CD4-positive, alpha-beta T cell (primary cell): ENCODE measurements at places on chromosomes 16 and 17.

GRCh38 chr17:44770166-44770925 lies 11.6 kb downstream of the ADAM11 start:
- DNase-seq, result no peak

DNA sequence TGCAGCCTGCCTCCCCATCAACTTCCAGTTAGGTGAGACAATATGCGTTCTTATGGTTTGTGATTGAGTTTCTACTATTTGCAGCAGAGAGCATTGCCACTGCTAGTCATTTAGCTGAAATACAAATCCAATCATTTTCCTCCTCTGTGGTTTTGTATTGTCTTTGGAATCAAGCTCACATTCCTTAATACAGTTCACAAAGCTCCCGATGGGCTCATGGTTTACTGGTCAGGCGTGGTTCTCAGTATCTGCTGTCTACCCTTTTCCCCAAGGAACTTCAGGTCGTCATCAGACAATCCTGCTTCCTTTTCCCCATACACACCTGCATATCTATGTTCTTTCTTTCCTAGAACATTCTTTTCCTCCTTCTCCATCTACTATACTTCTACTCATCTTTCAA lies 69.6 kb upstream of the GAS7 start:
- no peak for DNase-seq

DNA sequence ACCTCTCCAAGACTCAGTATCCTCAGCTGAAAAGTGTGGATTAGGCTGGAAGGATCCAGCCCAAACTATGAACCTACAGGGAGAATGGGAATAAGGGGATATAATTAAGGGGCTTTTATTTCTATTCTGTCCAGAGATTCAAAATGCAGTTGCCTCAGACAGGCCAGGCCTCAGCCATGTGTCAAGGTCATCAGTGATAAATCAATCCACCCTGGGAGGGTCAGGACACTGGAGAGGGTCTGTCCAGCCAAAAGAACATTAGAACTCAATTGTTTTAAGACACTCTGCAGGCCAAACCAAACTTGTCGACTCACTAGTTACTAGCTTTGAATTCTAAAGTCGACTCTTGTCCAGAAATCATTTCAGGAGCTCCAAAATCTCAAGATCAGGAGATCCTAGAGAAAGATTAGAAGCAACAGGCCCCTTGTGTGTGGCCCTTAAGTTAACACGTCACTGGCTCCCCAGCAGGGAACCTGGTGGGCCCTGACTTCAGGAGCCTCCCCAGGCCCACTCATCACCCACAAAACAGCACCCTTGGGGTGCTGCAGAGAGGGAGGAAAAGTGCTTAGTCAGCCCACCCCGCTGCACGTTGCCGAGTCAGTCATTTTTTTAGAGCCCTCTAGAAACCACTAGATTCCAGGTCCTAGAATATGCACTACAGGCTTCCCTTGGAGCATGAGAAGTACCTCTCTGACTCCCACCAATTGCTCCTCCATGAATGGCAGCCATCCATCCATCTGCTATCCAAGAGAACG lies 156.8 kb downstream of the XYLT1 start:
- DNase-seq, result no peak

- peak; percentile 66 for DNase-seq
These were observed 15.2 kb upstream of the SSTR5 start for GRCh38 chr16:1057252-1057932.

GRCh38 chr16:29804455-29805231 lies 1.7 kb upstream of the MAZ start:
- peak; percentile 20 for DNase-seq

GRCh38 chr16:15971440-15971815 lies 22.0 kb downstream of the ABCC1 start:
- no peak for DNase-seq

DNA sequence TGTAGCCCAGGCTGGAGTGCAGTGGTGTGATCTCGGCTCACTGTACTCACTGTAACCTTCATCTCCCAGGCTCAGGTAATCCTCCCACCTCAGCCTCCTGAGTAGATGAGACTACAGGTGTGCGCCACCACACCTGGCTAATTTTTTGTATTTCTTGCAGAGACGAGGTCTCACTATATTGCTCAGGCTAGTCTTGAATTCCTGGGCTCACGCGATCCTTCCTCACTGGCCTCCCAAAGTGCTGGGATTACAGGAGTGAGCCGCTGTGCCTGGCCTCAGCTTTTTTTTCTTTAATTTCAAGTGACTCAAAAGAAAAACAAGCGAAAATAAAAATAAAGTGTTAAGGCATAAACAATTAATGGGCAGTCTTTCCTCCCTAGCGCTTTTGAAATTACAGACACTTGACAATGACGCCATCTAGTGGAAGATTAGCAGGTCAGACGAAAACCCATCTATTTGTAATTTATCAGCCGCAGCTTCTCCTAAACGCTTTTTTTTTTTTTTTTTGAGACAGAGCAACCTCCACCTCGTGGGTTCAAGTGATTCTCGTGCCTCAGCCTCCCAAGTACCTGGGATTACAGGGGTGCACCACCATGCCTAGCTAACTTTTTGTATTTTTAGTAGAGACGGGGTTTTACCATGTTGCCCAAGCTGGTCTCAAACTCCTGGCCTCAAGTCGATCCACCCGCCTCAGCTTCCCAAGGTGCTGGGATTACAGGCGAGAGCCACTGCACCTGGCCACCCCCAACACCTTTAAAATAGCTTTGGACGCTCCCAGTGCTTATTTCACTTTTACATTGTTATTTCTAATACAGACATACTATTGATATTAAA lies 28.1 kb upstream of the PECAM1 start:
- DNase-seq, result peak; percentile 79

GRCh38 chr16:648071-648780 lies 939 bp upstream of the WDR90 start:
- no peak for DNase-seq

DNA sequence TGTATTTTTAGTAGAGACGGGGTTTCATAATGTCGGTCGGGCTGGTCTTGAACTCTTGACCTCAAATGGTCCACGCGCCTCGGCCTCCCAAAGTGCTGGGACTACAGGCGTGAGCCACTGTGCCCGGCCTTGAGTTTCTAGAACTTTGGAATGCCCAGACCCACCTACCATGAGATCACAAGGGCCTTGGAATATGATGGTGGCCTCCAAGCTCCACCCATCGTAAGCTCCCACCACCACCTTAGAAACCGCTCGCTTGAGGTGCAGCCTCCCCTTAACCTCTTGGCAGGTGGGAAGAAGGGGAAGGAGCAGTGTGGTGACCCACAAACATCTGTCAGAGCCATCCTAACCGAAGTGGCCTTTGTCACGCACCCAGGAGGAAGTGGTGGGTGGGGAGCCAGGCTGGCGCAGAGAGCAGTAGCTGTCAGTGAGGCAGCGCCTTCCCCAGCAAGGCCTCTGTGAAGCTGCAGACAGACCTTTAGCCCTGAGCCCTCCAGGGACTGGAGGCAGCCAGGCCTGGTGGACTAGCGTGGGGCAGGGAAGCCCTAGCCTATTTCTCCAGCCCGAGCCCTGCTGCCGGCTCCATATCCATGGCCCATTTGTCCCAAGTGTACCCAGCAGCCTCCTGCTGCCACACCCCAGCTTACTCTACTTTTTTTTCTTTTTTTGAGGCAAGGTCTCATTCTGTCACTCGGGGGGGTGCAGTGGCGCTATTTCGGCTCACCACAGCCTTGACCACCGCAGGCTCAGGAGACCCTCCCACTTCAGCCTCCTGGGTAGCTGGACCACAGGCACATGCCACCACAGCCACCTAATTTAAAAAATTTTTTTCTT lies 13.1 kb upstream of the SEPHS2 start:
- DNase-seq, result peak; percentile 71

DNA sequence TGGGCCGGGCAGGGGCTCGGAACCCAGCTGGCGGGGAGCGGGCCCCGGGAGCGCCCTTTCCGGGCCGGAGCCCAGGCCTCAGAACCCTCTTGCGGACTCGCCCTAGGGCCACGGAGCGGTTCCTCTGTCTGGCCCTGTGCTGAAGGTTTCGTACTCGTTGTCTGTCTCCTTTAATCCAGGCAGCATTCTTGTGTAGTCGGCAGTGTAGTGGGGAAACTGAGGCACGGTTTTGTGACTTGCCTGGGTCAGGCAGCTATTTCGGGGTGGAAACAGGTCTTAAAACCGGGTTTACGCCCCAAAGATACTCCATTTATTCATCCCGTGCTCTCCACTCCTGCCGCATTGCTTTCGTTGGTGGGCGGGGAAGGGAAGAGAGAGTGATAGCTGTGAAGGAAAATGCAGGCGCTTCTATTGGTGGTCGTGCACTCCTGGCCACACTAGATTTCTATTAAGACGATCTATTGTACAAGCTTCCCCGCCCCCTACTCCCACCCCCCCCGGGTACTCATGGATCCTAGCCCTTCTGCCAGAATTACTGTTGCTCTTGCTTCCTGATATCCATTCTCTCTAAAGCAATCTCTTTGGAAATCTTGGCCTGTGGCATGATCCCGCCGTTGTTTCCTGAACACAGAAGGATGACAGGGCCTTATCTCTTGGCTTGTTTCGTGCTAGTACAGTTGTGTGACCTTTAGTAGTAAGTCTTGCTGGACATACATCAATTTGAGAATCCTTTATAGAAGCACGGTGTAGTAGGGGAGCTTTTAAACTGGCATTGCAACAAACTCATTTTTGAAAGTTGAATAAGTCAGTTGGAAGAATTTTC lies 751 bp downstream of the DCAF7 start:
- no peak for DNase-seq

- peak; percentile 68 for DNase-seq
These were observed 10.7 kb upstream of the LITAF start for GRCh38 chr16:11597235-11598095.

DNA sequence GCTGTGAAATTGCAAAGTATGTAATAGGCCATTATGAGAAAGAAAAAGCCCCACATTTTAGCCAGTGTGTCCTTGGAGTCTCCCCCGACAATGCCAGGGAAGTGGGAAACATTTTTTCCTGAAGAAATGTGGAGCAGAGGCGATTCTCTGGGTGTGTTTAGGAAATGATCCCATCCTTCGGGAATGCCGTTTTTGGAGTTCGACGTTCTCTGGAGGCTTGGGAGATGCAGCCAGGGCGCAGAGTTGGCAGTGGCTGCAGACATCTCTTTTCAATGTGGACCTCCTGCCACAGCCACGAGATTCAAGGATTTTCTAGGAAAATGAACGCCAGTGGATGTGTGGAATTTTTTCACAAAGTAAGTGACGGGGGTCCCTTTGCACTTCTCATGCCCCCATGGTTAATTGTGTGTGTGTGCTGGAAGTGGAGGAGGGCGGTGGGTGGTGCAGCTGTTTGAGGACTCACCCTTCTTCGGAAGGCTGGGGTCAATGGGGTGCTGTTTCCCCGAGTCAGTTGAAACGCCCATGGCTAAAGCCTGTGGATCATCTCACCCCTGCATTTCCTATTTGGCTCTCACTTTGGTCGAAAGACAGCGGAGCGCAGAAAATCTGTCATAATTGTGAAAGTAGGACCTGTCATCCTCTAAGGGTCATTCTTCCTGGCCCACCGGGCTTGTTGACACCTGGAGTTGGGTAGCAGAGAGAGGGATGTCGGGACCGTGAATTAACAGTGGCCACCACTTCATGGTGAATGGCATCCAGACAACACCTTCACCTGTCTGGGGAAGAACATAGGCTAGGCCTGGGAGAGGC lies 73.2 kb downstream of the CMIP start:
- no peak for DNase-seq

DNA sequence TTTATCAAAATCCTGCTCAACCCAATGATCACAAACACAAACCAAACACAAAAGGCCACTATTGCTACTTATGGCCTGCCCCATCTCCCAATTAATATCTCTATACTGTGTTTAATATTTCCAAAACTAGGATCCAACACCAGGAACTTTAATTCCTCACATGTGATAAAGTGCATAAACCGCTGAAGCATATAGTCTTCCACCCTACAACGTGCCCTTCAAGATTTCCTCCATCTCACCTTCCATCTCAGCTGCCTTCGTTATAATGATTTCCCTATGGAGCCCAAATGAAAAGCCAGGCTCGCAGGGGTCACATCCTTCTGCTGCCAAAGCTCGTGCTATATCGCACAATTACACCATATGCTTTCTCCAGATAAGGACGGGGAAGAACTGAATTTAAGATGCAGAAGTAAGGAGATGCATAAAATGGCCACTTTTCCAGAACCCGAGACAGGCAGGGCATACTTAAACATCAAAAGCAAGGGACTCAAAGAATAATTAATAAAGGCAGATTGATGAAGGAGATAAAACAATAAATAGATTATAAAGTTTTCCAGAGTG lies 1.8 kb downstream of the MYH10 start:
- no peak for DNase-seq

DNA sequence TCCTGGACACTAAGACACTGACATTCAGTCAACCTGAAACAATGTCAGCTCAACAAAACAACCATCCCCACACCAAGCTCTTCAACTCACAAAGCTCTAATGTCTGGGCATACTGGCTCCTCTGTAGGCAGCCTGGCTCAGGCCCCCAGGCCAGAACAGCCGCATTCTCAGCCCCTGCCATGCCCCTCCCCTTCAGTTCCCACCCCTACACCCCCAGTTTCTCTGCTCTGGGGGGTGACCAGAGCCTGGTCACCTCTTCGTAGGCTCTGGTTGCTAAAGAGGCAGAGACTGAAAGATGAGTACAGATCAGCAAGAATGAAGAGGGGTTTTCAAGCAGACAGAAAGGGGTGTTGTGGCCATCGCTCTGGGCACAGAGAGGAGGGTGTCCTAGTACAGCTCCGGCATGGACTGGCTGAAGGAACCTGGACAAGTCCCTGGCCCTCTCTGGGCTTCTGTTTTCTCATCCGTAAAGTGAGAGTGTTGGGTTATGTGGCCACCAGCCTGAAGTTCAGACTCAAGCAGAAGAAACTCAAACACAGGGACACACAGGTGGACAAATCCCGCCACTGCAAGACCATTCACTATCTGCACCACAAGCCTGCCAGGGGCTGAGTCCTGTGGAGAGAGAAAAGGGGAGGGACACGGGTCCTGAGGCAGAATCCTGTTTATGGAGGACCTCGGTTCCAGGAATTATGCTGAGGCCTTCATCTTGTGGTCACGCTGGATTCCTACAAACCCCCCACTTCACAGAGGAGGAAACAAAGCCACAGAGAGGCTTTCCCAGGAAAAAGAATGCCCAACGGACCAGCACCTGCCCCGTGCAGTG lies 987 bp upstream of the SLC4A1 start:
- DNase-seq, result no peak

DNA sequence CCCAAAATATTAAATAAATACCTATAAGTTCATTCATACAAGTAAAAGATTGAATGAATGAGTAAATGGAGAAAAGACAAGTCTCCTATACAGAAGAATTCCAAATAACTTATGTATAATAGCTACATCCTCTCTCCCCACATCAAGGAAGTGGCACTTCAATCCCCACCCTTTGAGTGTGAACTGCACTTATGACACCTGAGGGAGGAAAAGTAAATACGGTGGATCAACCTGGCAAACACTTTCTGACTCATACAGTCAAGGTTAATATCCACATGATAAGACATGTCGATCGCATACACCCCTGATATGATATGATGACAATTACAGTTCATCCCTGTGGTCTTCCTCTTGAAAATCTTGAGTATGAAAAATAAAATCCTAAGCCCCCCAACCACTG lies 18.0 kb downstream of the SLFN12L start:
- no peak for DNase-seq

DNA sequence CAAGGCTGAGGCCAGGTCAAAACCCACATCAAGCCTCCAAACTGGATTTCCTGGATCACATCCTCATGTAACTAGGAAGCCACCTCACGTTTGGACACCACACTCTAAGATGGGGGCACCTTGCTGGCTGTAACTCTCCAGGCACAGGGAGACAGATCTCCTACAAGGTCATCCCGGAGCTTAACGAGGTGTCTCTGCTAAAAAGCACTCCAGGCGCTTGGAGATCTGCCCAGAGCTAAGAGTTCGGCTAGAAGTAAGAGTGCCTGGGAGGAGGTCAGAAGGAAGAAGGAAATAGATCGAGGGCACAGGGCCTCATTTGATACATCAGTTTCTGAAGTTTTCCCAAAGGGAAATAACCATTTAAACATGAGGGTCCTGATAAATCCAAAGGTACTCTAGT lies 15.9 kb downstream of the PSMB3 start:
- no peak for DNase-seq
